ENCODE measurements at places on chromosomes 11 and 22.

- no peak for DNase-seq
These were observed 20.7 kb upstream of the NCF4 start for GRCh38 chr22:36840106-36840505.

DNA sequence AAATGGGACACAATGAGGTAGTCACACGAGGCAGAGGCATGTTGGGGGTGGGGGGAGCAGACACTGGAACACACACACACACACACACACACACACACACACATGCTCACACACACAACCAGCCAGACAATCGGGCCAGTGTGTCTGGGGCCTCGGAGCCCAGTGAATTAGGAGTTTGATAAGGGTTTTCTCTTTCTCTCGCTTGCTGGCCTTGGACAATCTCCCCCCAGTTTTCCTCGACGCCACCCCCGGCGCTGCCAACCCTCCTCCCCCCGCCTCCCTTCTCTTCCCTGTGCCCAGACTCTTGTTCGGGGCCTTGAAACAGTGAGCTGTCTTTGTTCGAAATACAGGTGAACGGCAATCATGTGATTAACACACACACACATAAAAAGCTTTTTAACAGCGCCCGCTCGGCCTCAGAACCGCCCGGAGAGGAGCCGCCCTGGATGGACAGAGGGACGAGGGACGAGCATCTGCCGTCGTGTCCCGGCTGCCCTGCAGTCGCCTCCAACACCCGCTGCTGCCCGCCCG, 1.5 kb upstream of the SOX10 start:
- DNase-seq = no peak

- DNase-seq = no peak
These were observed 2.6 kb downstream of the GRK2 start for GRCh38 chr11:67268962-67269268.

- no peak for DNase-seq
These were observed 675.3 kb downstream of the BRD1 start for GRCh38 chr22:49152127-49152938.

DNA sequence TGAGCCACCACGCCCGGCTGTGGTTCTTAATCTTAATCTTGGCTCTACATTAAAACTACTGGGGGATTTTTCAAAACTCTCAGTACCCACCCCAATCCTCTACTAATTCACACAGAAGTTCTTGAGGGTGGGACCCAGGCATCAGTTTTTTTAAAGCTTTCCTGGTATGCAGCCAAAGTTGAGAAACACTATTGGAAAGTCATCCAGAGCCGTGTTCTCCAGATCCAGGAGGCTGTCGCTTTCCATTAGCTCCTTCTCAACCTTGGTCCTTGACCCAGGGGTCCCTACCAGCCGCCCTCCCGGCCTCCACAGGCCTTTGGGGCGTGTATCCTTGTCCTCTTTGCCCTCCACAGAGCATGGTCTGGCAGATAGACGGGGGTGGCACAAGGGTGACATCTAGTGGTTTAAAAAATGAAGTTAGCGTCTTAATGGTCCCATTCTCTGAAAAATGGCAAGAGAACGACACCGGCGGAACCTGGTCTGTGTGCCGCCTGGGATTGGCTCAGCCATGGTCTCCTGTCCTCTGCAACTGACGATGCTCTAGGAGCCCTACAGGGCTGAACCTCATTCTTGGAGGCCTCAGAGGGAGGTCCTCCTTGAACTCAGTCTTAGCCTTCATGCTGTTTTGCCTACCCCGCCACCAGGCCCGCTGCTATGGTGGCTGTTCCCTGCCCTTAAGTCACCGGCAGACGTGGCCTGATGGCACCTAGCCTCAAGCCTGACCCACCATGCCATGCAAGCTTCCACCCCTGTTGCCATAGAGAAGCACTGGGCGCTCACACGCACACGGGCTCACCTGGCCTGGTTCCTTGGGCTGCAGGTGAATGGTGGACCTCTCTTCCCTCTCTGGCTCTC, 152.0 kb upstream of the SYN3 start:
- no peak for DNase-seq

- no peak for DNase-seq
These were observed 87.1 kb upstream of the TOP3B start for GRCh38 chr22:22069450-22070370.

- no peak for DNase-seq
These were observed 6.3 kb downstream of the FDX1 start for GRCh38 chr11:110435780-110436717.

GRCh38 chr11:66593303-66593635, 284 bp downstream of the CCS start:
- DNase-seq = no peak

DNA sequence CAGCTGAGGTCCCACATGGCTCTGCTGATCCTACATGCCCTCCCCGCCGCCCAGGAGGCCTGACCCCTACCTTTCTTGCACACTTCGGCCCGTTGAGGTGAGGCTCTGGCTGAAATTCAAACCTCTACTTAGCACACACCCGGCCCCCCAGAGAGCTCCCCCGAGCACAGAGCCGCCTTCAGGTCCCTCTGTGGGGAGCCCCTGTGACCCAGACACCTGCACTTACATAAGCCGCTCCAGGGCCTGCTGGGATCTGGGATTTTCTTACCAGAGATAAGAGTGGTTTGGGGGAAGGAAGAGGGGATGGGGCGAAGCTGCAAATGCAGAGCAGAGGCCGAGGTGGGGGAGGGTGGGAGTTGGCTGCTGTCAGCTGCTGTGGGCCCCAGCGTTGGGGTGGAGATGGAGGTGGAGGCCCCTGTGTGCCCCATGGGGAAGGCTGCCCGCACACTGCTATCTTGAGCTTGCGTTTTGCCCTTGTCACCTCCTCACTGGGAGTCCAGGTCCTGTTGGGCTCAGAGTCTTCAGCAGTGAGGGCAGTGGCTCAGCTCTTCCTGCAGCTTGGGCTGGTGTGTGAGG, 30.6 kb downstream of the CAPN1 start:
- no peak for DNase-seq

GRCh38 chr11:67301951-67302516, 1.3 kb upstream of the SSH3 start:
- DNase-seq = no peak

DNA sequence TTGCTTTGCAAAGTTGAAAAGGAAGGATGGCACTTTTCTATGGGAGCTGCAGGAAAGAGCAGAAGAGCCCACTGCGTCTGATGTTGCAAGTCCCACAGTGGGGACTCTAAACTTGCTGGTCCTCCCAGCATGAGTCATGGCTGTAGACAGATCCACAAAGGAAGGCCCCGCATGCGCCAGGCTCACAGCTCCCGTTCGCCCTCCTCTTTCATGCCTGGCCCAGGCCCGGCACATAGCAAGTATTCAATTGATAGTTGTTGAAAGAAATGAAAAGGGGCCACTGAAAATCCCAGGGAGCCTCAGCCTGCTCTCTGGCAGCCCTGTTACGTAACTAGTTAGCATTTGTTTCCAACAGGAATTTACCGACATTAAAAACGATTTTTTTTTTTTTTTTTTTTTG, 18.9 kb downstream of the AP1B1 start:
- DNase-seq = no peak

- no peak for DNase-seq
These were observed 49.3 kb downstream of the CABIN1 start for GRCh38 chr22:24060375-24060788.

GRCh38 chr11:100980156-100980555, 149.5 kb downstream of the PGR start:
- no peak for DNase-seq

DNA sequence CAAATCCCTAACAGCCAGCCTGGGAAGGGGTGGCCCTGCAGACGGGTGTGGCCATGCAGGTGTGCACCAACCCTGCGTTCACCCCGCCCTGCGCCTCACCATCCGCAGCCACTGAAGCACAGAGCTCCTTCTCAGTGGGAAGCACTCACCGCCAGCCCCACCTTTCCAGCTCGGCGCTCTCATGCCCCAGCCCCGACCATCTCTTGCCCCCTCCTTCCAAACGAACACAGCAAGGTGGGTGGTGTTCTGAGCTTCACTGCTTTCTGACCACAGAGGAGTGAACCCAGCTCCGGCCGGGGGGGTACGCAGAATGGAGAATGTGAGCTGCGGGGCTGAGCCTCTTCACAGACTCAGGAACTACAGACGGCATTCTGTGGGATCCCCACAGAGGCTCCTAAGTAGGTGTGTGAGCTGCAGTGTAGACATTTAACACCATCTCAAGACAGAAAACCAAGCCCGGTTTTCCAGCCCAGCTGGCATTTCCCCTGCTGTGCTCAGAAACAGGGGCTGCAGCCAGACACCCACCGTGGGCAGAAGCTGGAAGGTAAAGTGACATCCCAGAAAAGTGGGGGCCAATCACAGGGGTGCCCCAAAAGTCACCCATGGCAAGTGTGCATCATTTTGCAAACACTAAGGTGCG, 88.4 kb upstream of the RTL6 start:
- DNase-seq = no peak

DNA sequence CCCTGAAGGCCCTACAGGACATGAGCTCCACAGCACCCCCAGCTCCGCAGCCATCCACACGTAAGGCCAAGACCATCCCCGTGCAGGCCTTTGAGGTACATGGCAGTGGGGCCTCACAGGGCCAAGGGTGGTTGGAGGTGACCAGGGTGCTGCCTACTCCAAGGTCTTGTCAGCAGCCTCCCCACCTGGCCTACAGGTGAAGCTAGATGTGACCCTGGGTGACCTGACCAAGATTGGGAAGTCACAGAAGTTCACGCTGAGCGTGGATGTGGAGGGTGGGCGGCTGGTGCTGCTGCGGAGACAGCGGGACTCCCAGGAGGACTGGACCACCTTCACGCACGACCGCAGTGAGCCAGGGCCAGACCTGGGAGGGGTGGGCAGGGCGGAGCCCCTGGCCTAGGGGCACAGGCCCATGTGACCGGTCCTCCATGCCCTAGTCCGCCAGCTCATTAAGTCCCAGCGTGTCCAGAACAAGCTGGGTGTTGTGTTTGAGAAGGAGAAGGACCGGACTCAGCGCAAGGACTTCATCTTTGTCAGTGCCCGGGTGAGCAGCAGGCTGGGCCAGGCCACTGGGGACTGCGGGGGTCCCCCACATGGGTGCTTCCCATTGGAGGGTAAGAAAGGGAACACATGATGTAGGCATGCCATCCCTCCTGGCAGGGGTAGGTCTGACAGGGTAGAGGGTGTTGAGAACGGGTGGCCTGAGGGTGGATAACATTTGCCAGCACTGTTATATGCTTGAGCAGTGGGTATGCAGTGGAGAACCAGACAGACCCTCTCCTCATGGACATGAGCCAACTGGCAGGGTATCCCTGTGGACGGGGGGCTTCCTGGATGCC, 5.6 kb downstream of the INPPL1 start:
- DNase-seq = no peak

DNA sequence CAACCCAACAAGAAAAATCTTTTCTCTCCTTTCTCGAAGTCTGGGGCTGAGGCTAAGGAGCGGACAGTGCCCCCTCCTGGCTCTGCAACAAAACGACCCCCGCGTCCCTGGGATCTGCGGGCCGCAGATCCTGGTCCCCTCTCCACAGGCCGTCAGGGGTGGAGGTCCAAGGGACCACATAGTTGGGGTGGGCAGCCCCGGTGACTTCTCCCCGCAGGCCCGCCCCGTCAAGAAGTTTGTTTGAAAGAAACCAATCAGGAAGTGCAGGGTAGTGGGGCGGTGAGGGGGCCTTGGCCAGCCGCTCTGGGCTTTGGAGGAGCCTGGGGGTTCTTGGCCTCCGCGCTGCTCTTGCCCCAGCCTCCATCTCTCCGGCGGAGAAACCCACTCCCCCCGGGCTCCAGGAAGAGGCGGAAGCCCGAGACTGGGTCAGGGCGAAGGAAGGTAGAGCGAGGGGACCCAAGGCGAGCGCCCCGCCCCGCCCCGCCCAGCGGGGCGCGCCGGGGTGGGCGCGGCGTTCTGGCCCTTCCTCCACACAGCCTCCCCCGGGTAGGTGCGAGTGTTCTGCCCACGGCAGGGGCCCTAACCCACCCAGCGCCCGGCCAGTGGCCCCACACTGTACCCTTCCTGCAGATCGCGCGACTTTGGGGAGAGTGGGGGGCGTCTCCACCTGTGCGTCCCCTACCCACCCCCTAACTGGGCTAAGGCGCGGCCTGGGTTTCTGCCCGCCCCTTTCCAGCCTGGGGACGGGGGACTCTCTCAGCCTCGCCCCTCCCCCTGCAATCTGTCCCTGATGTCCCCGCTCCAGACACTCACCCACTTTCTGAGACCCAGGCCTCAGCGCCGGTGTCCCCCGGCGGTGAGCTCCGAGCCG, 1.3 kb downstream of the TP53I11 start:
- peak; percentile 15 for DNase-seq

DNA sequence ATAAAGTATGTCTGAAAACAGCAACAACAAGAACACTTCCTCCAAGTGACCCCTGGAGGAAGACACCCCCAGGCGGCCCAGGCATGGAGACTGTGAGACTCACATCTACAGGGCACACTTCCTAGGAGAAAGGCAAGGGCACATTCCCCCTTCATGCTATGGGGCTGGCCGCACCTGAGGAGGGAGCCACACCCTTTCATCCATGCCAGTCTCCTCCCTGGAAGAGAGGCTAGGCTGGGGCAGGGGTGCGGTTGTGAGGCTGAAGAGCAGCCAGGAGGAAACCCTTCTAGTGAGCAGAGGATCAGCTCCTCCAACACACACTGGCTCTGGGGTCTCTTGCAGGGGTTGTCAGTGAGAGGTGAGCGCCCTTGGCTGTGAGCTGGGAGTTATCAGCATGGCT, 678.8 kb downstream of the NTM start:
- no peak for DNase-seq

GRCh38 chr11:118086913-118087768, at the start of gene SMIM35:
SMIM35 (minus strand) TSS chr11:118086963; CDS start chr11:118086757, 206 bp downstream.
- DNase-seq = no peak

- no peak for DNase-seq
These were observed 126.6 kb downstream of the BCR start for GRCh38 chr22:23306926-23307325.

DNA sequence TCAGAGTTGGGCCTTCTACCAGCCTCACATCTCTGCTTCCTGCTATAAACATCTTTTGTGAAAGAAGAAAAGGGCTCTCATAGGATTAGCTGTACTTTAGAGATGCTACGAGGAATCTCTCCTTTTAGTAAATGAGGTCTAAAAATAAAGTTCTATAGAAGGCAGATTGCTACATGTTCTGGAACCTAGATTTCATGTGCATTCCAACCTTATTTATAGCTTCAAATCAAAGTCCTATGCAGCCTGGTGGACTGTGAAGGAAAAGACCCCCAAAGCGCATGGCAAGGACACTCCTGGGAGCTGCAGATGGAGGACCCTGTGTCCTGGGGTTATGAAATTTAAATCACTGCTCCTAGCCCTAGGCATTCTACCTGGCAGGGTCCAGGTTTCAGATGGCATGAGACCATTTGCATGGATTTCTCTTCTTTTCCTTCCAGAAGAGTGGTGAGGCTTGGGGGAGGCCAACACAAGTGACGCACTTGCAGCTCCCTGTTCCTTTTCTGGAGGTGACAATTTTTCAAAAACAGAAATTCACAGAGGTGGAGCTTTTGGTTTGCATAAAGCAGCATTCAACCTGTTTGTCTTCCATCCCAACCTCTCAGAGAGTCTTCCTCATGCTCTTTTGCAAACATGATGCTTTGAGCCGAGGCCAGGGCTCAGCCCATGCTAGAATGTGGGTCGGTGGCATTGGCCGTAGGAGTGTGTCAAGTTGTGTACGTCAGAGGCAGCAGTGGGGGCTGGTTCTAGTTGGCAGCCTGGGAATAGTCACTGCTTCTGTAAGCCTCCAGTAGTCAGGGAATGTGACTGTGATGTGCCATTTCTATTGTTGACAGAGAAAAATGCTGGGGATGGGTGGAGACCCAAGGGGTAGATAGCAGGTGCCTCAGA, 6.3 kb downstream of the CRY2 start:
- no peak for DNase-seq
